Hematopoietic multipotent progenitor cell treated with erythropoietin and hydrocortisone succinate and interleukin-3 and kit ligand, for 17 days (in vitro differentiated cells): ENCODE measurements at places on chromosomes 11 and 22.

- no peak for DNase-seq
Observed at GRCh38 chr22:35452351-35452781, 52.4 kb downstream of the MCM5 start.

- DNase-seq = no peak
Observed at GRCh38 chr11:119671051-119671450, 57.9 kb downstream of the NECTIN1 start.

DNA sequence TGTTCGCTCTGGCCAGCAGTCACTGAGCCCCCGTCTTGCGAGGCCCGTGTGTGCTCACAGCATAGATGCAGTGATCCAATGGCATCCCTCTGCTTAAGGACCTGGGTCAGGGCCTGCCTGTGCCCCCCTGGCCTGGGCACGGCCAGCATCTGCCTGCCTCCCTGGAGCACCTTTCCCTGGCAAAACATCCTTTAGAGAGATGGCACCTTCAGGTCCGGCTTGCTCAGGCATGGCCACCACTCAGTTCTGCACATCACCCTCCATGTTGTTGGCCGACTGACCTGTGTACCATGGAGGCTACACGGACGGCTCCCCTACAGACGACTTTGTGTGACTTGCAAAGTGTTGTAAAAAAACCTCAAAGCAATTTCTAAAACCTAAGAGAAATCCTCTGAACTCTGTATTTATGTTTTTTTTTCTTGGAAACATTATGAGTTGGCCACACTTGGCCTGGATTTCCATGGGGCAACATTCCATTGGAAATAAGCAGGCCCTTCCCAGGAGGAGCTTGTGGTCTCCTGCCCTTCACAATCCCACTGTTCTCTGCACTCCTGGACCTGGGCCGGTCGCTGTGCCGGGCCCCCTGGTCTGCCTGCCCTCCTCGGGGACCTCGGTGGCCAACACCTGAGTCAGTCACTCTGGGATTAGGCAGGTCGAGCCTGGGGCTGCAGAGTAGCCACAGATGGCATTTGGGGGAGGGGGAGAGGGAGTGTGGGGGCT, 592.4 kb downstream of the TBC1D22A start:
- no peak for DNase-seq

DNA sequence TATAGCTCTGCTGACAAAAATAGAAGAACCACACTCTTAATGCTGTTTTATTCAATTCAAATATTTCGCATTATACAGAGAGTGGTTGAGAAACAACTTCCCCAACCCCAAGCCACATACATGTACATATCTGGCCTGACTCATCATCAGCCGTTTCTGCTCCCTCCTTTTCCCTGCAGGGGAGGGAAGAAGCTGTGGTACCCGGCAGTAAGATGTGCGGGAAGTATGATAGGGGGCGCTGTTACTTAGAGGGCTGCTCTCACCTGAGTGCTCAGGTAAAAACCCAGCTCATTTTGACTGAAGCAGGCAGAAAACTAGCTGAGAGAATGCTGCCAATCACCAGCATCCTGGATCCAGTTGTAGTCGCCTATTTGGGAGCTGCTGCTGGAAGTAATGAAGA, 85.5 kb downstream of the NELL1 start:
- no peak for DNase-seq

DNA sequence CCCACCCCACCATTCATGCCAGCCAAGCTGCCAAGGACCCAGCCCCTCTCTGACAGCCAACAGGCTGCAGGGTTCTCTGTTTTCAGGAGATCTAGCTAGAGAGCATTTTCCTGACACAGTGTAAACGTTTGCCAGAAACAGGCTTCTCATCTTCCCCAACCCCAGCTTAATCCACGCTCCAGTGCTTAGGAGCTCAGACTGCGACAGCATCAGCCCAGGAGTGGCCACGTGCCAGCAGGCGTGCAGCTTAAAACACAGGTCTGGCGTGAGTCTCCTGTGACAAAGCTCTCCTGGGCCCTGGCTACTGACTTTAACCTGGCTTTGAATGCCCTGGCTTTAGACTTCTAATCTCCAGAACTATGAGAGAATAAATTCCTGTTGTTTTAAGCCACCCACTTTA, 66.6 kb downstream of the GALNT18 start:
- no peak for DNase-seq
